Tibial artery (tissue), 4 donors: ENCODE measurements at places on chromosomes 13 and 19.

- no peak overlapping the region for H3K27ac ChIP-seq
- no peaks in the 10 kb centered on the region for H3K36me3 ChIP-seq
- H3K4me3 ChIP-seq: no peak overlapping the region
- H3K27me3 ChIP-seq: no peaks in the 10 kb centered on the region
- no peaks in the 10 kb centered on the region for H3K4me1 ChIP-seq
These were observed 102.0 kb downstream of the DIAPH3 start for GRCh38 chr13:60061737-60062136.

GRCh38 chr19:10270616-10271394 is at the start of gene ICAM1:
ICAM1 (plus strand) TSS chr19:10271120; CDS start chr19:10271160, 40 bp downstream.
- peak within 1 kb of the TSS; percentile 43 for H3K4me3 ChIP-seq
- H3K4me1 ChIP-seq: peaks cover 20% of the 10 kb centered on the region
- H3K27ac ChIP-seq: peak within 1 kb of the TSS; percentile 61
- DNase-seq: peak; percentile 87

GRCh38 chr19:6970021-6970420 is 51.2 kb downstream of the MBD3L2B start:
- H3K27ac ChIP-seq: no peak overlapping the region
- no peaks in the 10 kb centered on the region for H3K36me3 ChIP-seq
- no peak for DNase-seq
- H3K27me3 ChIP-seq: no peaks in the 10 kb centered on the region
- no peaks in the 10 kb centered on the region for H3K4me1 ChIP-seq

- H3K27ac ChIP-seq: no peak overlapping the region
- H3K36me3 ChIP-seq: no peaks in the 10 kb centered on the region
- no peaks in the 10 kb centered on the region for H3K27me3 ChIP-seq
- no peaks in the 10 kb centered on the region for H3K4me1 ChIP-seq
- DNase-seq: no peak
These were observed 18.3 kb upstream of the KLF5 start for GRCh38 chr13:73040484-73040883.

DNA sequence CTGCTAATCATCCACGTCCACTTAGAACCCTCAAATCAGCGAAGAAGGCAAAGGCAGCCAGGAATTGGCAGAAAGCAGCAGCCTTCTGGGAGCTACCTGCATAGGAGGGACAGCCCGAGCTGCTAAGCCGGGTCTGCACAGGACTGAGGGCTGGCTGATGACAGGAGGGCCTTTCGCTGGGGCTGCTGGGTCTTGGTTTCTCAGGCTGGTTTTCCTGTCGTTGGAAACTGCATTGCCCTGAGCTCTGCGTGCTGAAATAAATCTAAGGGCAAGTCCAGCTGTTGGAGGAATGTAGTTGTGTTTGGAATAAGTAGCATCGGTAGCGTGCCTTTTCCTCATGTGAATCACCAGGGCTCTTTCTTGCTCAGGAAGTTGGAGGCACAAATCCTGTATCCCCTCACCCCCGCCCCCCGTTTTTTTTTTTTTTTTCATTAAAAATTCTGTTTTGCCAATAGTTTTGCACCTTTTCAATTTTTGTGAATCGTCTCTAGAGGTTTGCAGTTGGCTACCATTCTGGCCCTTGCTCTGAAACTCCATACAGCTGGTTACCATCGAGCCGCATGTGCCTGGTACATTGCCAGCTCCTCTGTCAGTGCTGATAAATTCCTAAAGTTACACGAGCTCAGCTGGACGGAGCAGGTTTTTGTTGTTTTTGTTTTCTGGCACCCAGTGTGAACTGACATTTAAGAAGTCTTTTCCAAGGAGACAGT is 193.9 kb upstream of the RNF113B start:
- no peak overlapping the region for H3K4me3 ChIP-seq
- peak; percentile 34 for DNase-seq
- H3K27ac ChIP-seq: no peak overlapping the region
- H3K36me3 ChIP-seq: no peaks in the 10 kb centered on the region
- peaks cover 13% of the 10 kb centered on the region for H3K4me1 ChIP-seq
